ENCODE measurements at places on chromosomes 5 and 9.

DNA sequence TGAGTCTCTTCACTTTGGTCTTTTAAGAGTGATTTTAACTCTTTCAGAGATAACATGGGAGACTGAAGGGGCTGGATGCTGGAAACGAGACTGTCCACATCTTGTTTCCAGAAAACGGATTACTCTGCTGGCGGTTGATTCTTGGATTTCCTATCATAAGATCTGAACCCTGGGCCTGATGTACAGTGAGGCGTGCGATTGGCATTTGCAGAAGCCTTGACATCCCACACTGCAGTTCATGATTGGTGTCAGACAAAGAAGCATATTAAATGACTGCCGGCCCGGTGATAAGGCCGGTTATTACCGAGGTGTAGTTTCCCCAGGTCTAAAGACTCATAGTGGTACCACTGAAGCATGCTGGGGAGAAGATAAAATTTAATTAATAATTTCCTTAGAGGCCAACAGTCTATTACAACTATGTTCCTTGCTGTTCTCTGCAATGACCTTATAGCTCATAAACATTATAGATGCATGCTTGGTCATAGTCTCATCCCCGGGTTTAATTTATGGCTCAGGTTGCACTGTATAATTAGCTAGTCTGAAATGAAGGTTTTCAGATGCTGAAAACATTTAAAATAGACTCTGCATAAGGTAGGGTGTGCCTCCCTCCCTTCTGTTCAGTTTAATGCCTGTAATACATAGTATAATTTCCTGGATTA lies 99.2 kb downstream of the PPP2R2B start:
- no peak for DNase-seq

DNA sequence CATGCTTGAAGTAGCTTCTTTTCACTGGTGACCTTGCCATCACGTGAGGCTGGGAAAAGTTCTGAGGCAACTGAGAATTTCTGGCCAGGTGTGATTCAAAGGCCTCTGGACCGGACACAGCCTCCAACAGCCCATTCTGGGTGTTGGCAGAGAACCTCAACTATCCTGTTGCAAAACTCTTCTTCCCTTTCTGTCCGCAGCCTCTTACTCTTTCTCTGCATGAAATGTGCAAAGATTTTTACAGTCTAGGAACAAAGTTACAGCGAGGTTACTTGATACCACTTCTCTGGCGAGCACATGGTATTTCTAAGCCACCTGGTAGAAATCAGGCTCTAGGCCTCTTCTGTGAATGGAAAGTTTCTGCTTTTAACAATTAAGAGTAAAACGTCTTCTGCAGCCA lies 79.2 kb downstream of the FREM1 start:
- DNase-seq: no peak

DNA sequence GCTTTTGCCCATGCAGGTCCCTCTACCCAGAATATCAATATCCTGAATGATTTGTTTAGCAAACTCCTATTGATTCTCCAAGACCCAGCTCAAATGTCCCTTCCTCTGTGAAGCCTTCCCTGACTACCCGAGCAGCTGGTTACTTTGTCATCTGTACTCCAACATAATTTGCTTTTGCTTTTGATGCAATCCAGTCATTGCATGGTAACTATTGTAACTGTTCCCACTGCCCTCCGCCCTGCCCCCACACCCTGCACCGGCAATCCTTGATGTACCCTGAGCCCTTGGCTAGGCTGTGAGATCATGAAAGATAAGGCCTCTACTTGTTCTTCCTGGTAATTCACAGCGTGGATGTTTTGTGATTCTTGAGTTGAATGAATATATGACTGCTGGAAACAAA lies 119.9 kb upstream of the BOD1 start:
- DNase-seq: no peak

GRCh38 chr9:110918316-110919049 lies 119.8 kb downstream of the LPAR1 start:
- DNase-seq: no peak

DNA sequence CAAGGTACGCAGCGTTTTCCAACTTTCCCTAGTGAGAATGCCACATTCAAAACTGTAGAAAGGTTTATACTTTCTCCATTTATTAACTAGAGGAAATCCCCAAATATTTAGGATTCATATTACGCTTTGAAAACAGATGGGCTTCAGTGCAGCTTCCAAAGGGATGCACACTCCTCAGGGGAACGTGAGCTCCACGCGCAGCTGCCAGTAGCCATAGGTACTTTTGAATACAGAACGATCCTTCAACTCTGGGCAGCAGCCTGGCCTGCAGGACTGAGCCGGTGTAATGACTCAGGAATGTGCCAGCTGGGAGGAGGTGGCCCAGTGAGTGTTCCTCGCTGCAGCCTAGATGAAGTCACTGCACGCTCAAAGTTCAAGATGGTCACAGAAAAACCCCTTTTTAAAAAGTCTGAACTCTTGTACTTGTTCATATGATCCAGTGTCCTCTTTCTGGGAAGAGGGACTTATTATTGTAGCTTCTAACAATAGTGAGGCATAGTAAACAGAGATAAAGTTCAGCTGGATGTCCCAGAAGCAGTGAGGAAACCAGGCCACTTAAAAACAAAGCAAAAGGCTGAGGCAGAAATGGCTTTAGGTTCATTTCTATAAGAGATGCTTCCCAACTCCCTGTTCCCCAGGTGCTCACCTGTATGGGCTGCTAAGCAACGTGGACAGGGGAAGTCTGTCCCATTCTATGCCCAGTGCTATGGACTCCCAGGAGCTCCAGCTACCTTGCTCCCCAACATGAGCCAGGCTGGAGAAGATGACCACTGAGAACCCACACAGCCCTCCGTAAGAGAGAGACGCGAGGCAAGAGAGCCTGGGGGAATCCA lies 130.0 kb downstream of the LHFPL2 start:
- no peak for DNase-seq

GRCh38 chr9:33196736-33197135 lies 29.6 kb upstream of the B4GALT1 start:
- DNase-seq: no peak

- DNase-seq: no peak
Observed at GRCh38 chr9:87578625-87579024, 81.0 kb downstream of the DAPK1 start.

DNA sequence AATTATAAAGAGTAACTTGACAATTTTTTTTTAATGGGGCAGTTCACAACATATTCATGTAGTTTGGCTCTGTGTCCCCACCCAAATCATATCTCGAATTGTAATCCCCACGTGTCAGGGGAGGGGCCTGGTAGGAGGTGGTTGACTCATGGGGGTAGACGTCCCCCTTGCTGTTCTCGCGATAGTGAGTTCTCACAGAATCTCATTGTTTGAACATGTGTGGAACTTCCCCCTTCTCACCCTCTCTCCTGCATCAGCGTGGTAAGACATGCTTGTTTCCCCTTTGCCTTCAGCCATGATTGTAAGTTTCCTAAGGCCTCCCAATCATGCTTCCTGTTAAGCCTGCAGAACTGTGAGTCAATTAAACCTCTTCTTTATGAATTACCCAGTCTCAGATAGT lies 40.7 kb downstream of the FBXW11 start:
- DNase-seq: no peak

GRCh38 chr9:78397454-78397853 lies 100.5 kb downstream of the PSAT1 start:
- no peak for DNase-seq

DNA sequence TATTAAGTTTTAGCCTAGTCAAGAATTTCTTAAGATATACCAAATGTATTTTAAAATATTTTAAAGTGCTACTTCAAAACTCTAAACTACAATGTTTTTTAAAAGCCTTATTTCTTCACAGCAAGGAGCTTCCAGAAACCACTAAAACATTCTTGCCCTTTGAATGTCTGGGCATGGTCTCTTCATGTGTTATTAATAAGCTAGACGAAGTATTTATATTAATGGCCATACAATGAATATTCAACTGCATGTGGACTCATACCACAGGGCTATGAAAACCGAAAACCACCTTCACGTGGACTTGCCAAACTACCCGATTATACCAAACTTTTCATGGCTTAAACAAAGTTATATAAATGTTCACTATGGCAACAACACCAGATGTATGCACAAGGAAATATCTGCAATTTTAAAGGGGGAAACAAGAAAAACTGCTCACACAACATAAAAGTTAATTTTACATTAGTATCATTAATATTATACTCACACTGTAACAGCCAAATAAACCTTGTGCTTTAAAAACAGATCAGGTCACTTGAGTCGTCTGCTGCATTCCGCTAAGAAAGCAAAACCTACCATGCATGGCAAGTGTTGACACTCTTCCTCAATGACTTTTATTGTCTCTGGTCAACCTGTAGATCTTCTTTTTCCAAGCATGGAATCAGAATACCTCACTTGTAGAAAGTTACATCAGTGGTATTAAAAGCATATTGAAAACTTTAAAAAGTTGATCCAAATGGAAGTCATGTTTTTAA lies 246.3 kb downstream of the BNC2 start:
- DNase-seq: no peak

DNA sequence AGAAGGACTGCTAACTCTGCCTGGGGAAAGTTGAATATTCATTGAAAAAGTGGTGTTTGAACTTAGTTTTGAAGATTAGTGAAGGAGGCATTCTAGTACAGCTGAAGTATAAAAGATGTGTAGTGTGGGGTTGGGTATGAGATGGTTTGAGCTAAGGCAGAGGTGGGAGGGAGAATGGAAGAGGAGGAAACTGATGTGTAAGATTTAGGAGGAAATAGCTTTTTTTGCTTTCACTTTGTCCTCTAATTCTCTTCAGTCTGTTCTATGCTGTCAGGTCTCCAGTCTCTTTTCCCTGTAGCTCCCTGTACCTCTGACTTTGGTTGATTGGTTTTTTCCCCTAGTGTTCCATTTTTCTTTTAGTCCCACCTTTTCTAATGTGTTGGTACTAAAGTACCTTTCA lies 9.0 kb downstream of the CREBRF start:
- no peak for DNase-seq

- no peak for DNase-seq
Observed at GRCh38 chr9:95103871-95104580, 213.5 kb downstream of the FANCC start.

DNA sequence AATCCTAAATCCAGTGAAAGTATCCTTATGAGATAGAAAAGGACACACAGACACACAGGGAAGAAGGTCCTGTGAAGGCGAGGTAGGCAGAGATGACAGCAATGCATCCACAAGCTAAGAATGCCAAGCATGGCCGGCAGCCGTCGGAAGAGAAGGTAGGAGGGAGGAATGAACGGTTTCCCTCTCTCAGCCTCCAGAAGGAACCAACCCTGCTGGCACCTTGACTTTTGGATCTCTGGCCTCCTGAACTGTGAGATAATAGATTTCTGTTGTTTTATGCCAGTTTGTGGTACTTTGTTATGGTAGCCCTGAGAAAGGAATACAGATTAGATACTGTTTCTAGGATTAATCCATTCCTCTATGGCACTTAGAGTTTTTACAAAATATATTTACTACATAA lies 76.1 kb upstream of the PANK3 start:
- DNase-seq: no peak

All from SHP77 treated with DMSO at 0.1 percent for 48 hours (cell line).